ENCODE measurements at places on chromosomes 7 and 10.
A peak's percentile ranks its signal among the peaks of the same experiment; 100 is the strongest.

- no peak for DNase-seq
These were observed 33.4 kb downstream of the PRPS1L1 start for GRCh38 chr7:17994079-17994850.

DNA sequence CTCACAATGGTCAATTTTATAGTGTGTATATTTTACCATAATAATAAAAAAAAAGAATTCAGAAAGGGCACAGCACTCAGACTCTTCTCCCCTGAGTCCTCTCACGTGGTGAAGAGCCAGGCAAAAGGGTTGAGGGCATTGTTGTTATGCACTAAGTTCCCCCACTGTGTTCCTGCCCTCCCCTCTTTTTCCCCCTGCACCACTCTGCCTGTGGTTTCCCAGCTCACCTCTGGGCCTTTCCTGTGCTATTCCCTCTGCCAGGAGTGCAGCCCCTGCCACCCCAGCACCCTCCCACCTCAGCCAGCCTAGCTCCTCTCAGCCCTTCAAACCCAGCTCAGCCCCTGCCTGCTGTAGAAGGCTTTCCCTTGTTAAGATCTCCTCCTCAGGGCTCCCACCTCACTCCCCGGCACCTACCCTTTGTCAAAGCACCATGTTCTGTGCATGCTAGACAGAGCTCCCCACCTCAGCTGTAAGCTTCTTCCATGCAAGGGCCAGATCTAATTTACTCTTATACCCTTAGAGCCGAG is 108.5 kb downstream of the KCNMA1 start:
- DNase-seq: no peak

GRCh38 chr7:157972914-157973313 is 614.7 kb downstream of the PTPRN2 start:
- no peak for DNase-seq

GRCh38 chr10:28217848-28218247 is 85.0 kb downstream of the MPP7 start:
- DNase-seq: no peak

DNA sequence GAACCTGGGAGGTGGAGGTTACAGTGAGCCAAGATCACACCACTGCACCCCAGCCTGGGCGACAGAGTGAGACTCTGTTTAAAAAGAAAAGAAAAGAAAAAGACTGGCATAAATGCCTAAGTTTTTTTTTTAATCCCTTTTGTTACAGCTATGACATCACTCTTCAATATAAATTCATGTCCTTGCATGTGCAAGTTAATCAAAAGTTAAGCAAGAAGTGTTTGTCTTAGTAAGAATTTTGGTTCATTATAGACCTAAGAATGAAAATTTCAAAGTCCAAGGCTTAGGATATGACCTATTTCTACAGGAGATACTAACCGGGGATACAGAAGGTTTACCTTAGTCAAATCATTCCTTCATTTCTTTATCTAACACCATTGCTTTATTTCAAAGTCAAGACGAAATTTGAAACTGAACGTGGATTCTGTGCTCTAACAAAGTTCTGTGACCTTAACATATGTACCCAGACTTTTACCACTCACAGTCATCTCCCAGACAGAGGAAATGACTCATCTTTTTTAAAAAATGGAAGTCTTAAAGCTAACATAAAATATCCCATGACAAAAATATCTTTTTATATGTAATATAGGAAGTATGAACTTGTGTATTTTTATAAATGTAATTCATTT is 29.3 kb upstream of the ITGB8 start:
- no peak for DNase-seq

DNA sequence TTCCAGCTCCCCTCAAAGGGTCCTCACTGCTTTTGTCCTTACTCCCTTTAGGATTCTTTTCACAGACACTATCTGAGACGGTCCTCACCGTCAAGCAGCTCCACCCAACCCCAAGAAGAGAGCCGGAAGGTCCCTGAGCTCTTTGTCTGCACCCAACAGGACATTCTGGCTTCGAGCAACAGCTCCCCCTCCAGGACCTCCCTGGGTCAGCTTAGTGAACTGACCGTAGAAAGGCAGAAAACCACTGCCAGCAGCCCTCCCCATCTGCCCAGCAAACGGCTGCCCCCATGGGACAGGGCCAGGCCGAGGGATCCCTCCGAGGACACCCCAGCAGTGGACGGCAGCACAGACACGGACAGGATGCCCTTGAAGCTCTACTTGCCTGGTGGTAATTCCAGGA is 19.9 kb downstream of the MINDY4 start:
- DNase-seq: no peak

DNA sequence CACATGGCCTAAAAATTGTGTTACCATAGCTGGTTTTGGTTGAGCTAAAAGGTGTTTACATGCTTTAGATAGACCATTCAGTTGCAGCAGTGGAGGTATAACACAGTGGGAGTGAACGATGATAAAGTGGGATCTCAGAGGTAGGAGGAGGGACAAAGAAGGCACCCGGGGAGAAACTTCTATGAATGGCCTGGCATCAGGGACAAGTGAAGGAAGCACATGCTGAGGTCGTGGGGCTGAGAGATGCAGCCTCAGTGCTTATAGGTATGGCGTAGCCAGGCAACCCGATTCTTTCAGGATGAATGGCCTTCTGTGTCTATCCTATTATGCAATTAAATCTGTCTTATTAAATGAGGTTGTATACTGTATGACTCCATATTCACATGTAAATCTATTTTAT is 3.9 kb upstream of the CDK6 start:
- DNase-seq: no peak

- DNase-seq: no peak
These were observed 100.3 kb upstream of the C10orf90 start for GRCh38 chr10:126770809-126771208.

DNA sequence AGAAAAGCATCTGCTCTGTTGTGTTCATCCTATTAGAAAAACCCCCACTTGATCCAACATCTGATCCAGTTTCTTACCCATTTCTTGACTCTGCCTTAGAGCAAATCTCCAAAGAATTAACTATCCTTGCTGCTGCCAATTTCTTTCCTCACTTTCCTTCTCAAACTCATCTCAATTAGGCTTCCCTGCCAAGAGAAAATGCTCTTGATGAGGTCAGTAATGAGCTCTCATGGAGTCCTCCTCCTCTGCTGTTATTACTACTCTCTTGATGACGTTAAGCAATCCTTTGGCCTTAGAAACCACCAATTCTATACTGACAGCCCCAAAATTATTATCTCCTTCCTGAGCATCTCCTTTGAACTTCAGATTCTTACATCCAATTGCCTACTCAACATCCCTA is 162.0 kb upstream of the FAM13C start:
- DNase-seq: no peak

GRCh38 chr7:20778063-20778721 is 8.5 kb downstream of the SP8 start:
- no peak for DNase-seq

- no peak for DNase-seq
These were observed 42.8 kb downstream of the MINDY3 start for GRCh38 chr10:15817409-15818046.

DNA sequence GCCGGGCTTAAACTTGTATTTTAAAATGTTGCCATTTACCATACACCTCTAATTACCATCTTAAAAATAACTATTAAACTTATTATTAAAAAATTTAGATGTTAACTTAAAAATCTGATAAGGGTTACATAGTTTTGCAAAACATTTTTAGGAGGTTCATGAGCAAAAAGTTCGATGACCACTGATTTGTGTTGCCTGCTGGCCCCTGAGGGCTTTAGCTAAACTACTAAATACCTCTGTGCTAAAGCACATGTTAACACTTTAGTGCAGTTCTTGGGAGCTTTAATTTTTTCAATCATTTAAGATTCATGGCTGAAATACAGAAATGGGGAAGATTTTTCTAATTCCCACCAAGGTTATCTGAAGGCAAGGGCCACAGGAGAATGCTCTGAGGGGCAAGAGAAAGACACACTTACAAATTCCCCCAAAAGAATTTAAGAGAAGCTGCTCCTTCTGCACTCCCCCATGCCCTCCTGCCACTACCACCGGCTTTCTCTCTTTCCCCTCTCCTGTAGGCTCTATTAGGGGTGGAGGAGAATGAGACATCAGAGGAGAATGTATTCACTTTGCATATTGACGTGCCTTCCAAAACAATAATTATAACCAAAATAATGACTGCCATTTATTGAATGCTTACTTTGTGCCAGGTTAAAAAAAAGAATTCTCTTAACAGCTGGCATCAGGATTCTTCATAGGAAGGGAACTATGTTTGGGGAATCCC is 106.2 kb downstream of the RTKN2 start:
- no peak for DNase-seq

- peak; percentile 55 for DNase-seq
These were observed 10.5 kb upstream of the ANKRD61 start for GRCh38 chr7:6020371-6021286.

- DNase-seq: no peak
These were observed 58.1 kb upstream of the TES start for GRCh38 chr7:116152276-116152675.

GRCh38 chr7:120799147-120799546 is 58.8 kb downstream of the TSPAN12 start:
- no peak for DNase-seq

DNA sequence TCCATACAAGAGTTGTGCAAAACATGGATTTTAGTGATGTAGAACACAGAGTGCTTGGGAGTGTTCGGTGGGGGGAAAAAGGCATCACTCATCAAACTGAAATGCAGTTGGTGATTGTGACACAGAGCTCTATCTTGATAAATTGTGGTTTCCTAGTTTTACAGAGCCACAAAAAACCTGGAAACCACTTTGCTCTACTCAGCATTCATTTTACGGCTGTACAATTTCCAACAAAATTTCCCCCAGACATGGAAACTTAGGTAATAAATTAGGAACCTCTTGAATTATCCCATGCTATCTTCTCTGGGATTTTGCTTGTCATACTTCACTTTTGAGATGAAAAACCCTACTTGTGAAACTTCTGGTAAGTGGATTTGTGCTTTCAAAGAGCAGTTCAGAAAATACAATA is 614.9 kb upstream of the FZD8 start:
- no peak for DNase-seq

DNA sequence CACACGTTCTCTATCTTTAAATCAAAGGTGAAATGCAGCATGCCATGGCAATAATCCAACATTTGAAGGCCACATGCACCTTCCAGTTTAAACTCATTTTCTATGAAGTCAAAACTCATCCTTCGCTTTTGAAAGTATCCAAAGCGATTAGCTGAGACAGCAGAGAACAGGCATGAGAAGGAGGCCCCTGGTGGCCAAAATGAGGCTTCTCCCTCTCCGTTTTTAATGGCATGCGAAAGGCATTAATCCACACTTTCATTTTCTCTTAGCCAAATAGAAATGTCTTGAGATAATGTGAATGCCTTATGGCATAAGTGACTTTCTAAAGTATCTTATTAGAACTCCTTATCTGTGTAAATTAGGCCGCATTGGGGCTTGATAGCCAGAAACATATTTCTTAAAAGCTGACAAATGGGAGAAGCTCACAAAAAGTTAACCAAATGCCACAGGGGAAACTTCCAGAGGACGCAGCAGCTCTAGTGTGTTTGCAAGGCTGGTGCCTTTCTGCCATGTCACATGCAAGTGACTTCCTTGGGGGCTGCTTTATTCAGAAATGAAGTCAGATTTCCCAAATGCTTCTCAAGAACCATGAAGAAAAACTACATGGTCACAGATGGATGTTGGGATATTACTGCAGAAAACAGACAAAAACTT is 1189.6 kb downstream of the SORCS1 start:
- DNase-seq: no peak

DNA sequence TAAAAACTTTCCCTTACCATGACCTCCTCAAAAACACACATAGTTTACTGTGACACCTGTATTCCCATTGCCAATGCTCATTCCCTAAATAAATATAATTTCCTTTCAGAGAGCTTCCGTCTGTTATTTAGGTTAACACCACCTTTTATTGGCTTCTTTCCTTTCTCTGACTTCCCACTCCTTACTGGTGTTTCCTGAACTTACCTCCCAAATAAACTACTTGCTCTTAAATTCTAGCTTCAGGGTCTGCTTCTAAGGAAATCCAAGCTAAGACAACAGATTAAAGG is 67.4 kb upstream of the ZNF746 start:
- DNase-seq: no peak

DNA sequence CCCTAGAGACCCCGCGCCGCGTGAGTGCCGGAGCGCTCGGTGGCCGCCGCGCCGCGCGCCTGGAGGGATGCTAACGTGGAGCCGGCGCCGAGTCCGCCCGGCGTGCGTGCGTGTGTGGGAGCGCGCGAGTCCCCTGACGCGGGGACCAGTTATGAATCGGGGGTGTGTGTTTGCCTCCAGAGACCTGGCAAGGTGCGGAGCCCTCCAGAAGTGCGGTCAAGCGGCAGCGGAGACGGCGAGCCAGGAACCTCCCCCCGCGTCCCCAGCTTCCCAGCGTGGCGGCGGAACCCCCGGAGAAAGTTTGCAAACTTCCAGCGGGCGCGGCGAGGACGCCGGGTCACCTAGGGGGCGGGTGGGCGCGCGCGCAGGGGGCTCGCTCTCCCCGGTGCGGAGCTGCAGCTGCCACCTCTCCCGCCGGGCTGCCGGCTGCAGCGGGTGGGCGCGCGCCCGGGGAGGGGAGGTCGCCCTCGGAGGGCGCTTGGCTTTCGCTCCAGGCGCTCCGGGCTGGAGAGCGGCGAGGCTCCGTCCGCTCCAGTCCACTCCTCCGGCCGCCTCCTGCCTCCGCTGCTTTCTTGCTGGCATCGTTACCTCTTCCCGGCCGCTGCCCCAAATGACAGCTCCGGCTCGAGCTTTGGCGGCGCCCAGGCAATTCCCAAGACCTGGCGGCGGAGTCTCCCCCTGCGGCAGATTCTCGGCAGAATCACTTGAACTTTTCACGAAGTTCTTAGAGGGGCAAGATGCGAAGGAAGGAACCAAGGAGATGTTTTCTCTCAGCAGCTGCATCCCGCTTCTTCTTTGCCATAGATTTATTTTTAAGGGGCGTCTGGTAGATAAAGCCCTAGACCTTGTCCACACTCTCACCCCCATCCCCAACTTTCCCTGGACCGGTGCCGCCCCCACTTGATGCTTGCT is 2.3 kb upstream of the CREB5 start:
- no peak for DNase-seq

DNA sequence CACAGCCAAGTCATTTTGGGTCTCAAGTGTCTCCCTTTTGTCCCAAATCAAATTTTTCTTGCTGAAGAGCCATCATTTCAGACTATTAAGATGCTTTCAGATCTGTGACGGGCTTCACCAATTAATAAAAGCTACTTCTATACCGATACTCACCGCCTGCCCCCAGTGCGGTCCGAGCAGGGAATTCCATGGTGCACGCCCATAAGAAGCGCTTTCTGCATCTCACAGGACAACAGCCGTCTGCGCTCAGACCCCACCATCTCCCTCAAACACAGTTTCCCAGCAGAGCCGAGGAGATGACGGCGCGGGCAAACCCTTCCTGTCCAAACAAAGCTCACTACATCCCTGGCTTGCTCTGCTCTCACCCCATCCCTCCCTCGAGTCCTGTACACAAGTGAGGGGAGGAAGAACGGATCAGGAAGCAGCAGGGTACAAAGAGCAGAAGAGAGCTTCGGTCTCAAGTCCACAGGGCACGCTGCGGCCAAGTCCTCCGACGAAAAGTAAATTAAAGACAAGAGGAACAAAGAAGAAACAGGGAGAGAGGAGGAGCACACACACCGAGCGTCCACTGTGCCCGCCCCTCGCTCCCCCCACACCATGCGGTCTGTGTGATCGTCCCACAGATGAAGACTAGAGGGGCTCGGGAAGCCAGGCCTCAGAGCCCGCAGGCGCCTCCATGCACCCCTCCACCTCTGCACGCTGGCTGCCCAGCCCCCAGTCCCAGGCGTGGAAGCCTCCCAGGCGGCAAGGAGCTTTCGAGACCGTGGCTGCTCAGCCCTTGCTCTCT is 121.9 kb downstream of the MAD1L1 start:
- DNase-seq: no peak
